NCI-H1694 (cell line): ENCODE measurements at places on chromosomes 11 and 22.
A peak's percentile ranks its signal among the peaks of the same experiment; 100 is the strongest.

- no peak for DNase-seq
Measured at GRCh38 chr11:96124155-96124554, 200.2 kb upstream of the MTMR2 start.

DNA sequence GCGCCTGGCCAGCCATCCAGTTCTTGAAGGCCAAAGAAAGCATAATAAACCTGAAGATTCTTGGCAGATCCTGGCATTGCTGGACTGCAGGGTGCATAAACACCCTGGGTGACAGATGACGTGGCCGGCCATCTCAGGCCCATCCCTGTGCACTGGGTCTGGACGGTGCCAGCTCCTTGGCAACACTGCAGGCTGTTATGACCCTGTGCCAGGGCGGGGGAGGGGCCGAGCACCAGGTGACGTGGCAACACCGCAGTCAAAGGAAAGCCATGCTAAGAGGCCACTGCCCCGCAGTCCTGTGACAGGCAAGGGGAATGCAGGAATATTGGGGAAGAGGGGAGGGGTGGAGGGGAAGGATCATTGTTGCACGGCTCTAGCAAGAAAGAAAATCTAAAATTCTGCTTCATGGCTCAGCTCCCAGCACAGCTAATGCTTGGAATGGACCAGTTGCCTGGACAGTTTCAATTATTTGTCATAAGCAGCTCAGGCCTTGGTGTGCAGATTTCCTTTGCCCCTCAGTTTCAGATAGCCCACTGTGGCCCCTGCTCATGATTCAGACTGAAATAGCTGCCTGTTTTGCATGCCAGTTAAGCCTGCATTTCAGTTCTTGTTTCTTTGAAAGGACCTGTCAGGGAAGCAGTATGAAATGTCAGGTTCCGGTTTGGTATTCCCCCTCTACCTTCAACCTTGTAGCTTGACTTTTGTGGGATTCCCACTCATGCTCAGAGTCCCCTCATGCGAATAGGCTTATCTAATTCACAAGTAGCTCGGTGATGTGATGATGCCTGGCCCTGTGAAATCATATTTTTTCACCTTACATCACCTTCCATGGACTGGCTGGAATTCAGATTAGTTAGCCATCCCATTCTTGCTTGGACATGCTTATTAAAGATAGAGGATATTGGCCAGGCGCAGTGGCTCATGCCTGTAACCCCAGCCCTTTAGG lies 29.7 kb upstream of the DDX6 start:
- no peak for DNase-seq

DNA sequence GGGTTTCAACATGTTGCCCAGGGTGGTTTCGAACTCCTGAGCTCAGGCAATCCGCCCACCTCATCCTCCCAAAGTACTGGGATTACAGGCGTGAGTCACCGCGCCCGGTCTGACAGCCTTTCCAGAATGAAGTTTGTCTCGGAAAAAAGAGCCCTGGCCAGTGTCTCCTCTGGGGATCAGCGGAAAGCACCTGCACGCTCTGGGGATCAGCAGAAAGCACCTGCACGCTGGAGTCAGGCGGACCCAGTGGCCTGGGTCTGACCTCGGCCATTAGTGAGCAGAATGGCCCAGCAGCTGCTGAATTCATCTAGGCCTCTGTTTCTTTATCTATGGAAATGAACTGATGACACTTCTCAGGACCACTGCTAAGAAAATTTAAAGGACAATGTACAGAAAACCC lies 10.5 kb upstream of the TESMIN start:
- no peak for DNase-seq

- no peak for DNase-seq
Measured at GRCh38 chr11:46695345-46696211, 4.8 kb downstream of the ARHGAP1 start.

- DNase-seq = no peak
Measured at GRCh38 chr11:88330826-88331428, 6.6 kb downstream of the CTSC start.

DNA sequence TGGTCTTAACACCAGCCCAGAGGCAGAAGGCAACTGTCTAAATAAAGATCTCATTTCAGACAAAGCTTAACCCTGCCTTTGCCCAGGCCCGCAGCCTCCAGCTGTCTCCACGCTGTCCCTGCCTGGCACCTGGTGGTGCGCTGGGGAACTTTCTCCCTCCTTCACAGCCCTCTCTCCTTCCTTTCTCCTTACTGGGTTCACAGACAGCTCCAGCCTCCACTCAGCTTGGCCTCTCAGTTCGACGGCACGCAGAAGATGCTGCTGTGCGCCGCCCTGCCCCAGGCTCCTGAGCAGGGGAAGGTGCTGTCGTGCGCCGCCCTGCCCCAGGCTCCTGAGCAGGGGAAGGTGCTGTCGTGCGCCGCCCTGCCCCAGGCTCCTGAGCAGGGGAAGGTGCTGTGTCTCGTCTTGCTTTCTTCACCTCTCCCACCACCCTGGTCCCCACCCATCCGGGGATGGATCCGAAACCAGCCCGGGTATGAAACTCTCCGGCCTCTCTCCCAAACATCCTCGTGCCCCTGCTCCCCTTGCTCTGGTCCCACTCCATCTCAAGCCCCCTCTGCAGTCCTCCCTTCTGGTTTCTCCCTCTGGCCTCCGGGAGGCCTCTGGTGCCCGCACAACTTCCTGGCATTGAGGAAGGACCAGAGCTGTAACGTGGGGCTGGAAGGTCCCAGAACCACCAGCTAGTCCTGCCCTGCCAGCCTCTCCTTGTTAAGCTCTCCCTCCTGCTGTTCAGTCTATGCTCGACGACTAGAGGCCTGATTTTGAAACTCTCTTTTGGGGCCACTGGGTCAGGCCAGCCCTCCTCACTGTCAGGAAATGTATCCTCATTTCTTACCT lies 22.9 kb upstream of the JAM3 start:
- peak; percentile 22 for DNase-seq

- no peak for DNase-seq
Measured at GRCh38 chr11:121559606-121560200, 106.9 kb upstream of the SORL1-AS1 start.

GRCh38 chr11:73972620-73973449 lies 9.8 kb downstream of the UCP2 start:
- no peak for DNase-seq

DNA sequence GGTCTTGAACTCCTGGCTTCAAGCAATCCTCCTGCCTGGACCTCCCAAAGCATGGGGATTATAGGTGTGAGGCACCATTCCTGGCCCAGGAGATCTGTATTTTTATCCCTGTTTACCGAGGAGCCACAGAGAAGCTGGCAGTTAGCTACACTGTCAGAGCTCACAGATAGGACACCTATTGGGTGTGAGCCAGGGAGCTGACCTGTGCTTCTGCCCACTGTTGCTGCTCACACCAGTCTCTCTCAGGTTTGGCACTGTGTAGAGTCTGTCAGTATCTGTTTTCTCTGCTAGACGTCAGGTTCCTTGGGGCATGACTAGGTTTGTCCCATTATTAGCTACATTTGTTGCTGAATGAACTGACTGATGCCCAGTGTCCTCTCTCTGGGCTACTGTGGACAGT lies 17.5 kb downstream of the PPP6R2 start:
- no peak for DNase-seq

GRCh38 chr11:19511066-19511412 lies 201.6 kb upstream of the NAV2 start:
- DNase-seq = no peak

GRCh38 chr11:47156333-47156732 lies 20.3 kb downstream of the ARFGAP2 start:
- no peak for DNase-seq

DNA sequence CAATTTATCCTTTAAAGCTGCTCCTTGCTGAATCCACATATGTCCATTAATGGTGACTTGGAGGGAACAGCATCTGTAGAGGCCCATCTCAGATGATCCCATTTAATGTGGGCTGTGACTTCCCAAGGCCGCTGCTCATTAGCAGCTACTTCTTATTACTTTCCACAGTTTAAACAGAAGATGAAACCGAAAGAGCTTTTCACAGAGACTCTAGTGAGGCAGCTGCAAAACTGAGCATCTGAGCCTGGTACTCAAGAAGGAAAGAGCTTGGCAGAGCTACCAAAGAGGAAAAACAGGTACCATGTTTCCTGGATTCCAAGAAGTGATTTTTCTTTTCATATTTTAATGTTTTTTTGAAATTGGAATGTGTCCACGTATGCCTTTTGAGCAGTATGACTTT lies 110.5 kb upstream of the NARS2 start:
- DNase-seq = no peak

- DNase-seq = no peak
Measured at GRCh38 chr22:22870577-22871404, 16.8 kb upstream of the IGLL5 start.

GRCh38 chr11:5234381-5234834 lies at the start of gene HBD:
HBD (minus strand) TSS chr11:5234483; CDS start chr11:5234433, 50 bp downstream.
- no peak for DNase-seq

GRCh38 chr11:113474362-113475159 lies 637 bp downstream of the DRD2 start:
- no peak for DNase-seq

DNA sequence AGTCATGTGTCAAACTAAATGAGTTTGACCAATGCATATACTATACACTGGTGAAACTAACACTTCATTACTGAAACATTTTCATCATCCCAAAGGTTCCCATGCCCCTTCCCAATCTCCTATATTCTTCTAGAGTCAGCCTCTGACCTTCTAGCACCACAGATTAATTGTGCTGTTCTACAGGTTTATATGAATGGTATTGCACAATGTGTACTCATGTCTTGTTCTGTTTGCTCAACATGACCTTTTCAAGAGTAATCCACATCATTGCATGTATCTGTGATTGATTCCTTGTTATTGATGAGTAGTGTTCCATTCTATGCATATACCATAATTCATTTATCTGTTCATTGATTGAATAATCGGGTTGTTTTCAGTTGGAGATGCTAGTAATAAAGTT lies 7.5 kb upstream of the OR8G1 start:
- DNase-seq = no peak

- no peak for DNase-seq
Measured at GRCh38 chr11:15280393-15280792, 165.7 kb downstream of the INSC start.

- DNase-seq = no peak
Measured at GRCh38 chr22:35170716-35171697, 86.3 kb upstream of the HMGXB4 start.

- DNase-seq = no peak
Measured at GRCh38 chr22:38707346-38707745, 1.6 kb downstream of the GTPBP1 start.

DNA sequence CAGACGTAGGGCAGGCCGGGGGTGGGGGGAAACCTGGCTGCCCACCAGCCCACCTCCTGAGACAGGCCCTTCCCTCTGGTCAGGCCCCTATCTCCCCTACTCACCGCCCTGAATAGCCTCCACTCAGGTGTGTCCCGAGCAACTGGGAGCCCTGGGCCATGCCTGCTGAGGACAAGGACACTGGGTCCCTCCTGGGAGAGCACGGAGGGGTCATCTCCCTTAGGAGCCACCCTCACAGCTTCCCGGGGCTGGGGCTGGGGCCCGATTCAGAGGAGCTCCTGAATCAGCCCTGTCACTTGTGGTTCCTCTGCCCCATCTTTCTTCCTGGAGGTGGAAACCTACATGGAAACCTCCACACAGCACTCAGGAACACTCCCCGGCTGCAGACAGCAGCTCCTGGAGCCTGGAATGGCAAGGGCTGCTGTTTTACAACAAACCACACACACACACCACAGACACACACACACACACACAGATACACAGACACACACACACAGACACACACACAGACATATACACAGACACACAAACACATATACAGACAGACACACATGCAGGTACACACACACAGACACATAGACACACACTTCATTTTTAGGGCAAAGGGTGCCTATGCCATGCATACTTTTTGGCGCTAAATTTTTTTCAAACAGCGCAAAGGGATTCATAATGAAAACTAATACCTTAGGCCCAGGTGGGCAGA lies 9.6 kb upstream of the EMID1 start:
- DNase-seq = no peak

DNA sequence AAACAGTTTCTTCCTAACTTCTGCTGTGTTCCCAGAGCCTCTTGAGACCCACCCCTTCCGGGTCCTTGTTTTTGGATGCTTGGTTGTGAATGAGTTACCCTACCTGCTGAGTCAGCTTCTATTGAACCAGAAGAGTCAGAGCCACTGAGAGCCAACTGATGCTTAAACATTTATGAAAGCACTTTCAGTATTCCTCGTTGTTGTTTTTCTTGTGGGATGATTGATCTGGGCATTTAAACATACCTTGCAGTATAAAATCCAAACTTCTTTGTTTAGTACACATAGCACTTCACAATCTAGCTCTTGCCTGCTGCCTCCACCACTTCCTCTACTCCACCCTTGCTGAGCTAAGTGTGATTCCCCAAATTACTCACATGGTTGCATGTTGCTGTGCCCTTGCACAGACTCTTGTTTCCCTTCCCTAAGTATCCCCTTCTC lies 5.5 kb downstream of the PRSS23 start:
- no peak for DNase-seq

- DNase-seq = no peak
Measured at GRCh38 chr11:73812234-73812633, 24.6 kb downstream of the MRPL48 start.

- DNase-seq = peak; percentile 20
Measured at GRCh38 chr11:93295921-93296575, 34.5 kb upstream of the DEUP1 start.

GRCh38 chr22:47612311-47612910 lies 850.0 kb downstream of the TBC1D22A start:
- no peak for DNase-seq

DNA sequence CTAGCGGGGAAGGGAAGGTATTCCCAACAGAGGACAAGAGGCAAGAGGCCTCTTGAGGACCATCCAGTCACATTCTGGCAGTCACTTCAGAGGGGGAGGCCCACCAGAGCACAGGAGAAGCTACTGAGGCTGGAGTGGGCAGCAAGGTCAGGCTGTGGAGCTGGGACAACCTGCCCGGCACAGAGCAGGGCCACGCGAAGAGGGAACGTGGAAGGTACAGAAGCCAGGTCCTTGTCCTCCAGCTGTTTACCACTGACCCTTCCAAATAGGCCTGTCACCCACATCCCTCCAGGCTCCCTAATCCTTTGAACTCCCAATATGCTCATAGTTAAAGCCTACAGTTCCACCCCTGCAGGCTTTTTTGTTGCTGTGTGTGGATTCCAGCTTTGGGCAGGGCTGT lies 76.9 kb downstream of the IGLL1 start:
- DNase-seq = no peak

DNA sequence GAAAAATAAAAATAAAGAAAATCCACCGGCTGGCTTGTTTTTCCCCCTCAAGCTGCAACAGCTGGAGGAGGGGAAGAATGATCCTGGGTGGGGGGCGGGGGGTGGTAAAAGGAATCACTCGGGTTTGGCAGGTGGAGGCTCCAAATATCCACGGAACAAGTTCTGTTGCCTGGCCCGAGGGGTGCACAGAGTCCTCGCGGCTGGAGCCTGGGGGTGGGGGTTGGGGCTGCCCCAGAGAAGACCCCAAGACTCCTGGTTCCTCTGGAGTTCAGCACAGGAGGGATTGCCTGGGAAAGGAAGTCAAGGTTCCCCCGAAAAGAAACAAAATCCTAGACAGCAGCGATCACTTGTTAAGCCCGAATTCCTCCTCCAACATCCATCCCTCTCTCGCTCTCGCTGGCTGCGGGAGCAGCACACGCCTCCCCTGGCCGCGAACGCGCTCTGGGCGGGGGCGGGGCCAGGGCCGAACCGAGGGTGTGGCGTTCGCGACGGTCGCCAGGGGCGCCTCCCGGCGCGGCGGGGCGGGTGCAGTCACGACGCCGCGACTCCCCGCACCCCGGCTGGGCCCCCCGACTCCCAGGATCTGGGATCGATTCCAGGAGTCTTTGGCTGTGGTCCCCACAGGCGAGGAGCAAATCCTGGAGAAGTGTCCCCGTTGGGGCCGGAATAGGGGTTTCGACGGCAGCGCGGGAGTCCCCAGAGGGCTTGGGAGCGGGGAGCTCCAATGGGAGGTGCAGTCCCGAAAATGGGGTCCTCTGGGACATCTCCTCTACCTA lies at the start of gene KCNA4:
KCNA4 (minus strand) TSS at position 443 of the 776 bp plus-strand sequence. CDS start 4,352 bp downstream, outside the sequence.
- no peak for DNase-seq

- no peak for DNase-seq
Measured at GRCh38 chr11:477052-477715, 27.1 kb downstream of the PTDSS2 start.
